CD4-positive, alpha-beta T cell treated with Interferon gamma for 1 hour (primary cell): ENCODE measurements at places on chromosomes 13 and 19.

DNA sequence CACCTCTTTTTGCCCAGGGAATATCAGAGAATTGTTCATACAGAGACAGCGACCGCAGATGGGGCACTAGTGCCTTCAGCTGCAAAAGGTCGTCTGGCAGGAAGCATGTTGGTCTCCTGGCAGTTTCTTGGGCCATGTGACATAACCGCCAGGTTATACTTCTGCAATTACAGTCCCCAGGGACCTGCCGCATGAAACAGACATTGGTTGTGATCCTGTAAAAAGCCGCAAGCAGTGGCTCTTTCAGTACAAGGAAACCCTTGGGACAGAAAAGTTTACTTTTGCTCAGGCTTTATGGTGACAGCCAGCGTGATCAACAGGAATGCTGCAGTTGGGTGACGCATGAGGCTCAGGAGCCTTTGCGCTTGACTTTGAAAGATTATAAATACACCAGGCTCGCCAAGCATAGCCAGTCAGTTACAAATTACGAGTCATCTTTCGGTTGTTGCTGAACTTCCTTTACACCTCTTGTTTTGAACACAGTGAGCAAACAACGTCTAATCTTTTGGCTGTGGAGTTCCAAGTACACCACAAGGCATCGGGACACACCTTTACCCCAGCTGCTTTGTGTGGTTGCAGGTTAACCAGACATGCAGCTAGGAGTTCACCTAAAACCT lies 50.5 kb upstream of the UBE2L5 start:
- peak; percentile 84 for DNase-seq

- no peak for DNase-seq
These were observed 65.0 kb downstream of the RASA3 start for GRCh38 chr13:114067381-114067885.

DNA sequence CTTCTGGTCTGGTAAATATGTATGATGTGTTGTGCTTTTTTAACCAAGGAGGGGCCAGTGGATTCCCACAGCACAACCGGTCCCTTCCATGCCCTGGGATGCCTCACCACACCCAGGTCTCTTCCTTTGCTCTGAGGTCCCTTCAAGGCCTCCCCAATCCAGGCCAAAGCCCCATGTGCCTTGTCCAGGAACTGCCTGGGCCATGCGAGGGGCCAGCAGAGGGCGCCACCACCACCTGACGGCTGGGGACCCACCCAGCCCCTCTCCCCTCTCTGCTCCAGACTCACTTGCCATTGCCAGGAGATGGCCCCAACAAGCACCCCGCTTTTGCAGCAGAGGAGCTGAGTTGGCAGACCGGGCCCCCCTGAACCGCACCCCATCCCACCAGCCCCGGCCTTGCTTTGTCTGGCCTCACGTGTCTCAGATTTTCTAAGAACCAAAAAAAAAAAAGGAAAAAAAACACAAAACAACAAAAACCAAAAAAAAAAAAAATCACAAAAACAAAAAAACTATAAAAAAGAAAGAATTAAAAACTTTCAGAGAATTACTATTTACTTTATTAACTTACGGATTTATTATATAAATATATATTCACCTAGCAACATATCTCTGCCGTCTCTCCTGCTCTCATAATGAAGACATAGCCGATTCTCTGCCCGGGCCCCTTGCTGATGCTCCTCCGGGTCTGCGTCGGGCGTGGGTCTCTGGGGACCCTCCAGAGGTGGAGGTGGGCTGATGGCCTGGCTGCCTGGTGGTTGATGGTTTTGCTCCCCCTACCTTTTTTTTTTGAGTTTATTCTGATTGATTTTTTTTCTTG lies 14.4 kb downstream of the CAPN12 start:
- DNase-seq, result peak; percentile 76

DNA sequence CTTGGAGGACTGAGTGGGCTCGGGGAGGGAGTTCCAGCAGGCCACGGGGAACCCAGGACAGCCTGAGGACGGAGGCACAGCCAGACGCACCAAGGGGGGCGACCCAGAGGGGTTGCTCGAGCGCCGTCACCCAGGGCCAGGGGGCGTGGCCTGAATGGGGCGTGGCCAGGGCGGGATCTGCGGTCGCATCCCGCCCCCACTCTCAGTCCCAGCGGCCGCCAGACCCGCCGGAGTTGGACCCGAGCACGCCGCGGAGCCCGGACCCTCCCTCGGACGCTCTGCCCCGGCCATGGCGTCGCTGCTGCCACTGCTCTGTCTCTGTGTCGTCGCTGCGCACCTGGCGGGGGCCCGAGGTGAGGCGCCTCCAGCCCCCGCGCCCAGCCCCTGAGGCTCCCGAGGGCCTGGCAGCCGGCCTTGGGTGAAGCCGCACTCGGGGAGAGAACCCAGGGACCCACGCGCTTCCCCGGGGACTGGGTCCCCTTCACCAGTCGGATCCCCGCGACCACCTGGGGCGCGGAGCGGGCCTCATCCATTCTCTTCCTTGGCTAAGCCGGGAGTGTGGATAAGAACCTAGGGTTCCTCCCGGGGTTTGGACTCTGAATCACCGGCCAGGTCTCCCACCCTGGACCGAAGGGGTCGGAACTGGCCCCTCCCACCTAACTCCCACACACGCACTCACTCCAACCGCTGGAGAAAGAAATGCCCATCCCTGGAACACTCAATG lies at the start of gene CILP2:
TSS of gene CILP2 (plus strand) at position 205 of the 724 bp plus-strand sequence. CDS start at position 290, 85 bp downstream.
- peak; percentile 11 for DNase-seq

DNA sequence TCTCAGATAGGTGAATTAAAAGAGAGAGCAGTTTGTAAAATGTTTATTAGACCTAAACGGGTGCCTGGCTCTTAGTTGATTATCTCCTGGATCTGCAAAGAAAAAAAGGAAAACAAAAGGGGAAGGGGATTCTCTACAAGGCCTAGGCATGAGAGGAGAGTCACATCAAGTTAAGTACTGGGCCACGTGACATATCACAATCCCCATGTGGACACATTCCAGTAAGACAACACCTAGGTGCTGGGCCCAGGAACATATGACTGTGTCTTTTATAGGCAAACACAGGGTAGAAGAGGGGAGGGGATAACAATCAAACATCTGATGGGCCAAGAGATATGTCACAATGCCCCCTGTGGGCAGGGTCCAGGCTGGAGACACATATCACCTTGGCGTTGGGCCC lies 4.2 kb upstream of the ZNF91 start:
- no peak for DNase-seq

- no peak for DNase-seq
These were observed 117.6 kb downstream of the MIPEP start for GRCh38 chr13:23771552-23771951.

GRCh38 chr13:35964863-35965180 lies 166.4 kb downstream of the DCLK1 start:
- DNase-seq, result no peak

DNA sequence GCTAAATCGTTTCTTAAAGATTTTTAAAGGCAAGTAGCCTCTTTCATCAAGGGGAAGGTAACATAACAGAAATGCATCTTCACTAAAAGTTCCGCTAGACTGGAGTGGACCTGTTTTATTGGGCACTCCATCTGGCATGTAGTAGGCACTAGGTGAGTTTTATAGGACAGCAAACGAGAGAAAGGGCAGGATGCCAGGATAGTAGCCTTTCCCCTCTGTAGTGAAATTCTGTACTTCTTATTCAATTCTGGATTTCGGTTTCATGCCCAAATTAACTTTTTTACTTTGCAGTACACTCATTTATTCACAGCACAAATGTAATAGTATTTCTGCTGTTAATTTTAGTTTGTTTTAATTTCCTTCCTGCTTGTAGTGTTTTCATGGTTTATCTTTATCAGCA lies 45.2 kb downstream of the GPR180 start:
- no peak for DNase-seq

DNA sequence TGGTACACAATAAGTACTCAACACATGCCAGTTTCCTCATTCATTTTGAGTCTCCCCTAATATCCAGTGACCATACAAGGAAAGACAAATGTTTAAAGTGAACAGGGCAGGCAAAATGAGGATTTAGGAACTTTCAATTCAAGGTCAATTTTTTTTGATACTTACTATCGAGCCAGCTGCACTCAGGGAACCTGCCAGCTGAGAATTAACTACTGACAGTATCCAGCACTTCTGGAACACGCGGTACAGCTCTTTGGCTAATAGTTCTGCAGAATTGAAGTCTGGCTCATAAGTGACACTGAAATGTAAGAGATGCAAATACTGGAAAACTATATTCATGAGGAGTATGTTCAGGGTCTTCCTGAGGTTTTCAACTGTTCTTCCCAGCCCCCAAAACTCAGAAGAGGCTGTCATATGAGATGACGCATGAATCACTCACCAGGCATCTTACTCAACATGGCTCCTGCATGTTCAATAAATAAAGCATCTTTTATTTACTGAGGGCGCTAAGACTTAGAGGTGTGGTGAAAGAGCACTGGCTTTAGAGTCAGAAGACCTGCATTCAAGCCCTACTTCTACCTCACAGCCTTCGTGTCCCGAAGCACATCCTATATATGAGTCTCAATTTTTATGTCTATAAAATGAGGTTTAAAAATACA lies 25.6 kb downstream of the RUBCNL start:
- DNase-seq, result no peak

GRCh38 chr19:18566953-18567352 lies 4.7 kb upstream of the UBA52 start:
- DNase-seq, result no peak

DNA sequence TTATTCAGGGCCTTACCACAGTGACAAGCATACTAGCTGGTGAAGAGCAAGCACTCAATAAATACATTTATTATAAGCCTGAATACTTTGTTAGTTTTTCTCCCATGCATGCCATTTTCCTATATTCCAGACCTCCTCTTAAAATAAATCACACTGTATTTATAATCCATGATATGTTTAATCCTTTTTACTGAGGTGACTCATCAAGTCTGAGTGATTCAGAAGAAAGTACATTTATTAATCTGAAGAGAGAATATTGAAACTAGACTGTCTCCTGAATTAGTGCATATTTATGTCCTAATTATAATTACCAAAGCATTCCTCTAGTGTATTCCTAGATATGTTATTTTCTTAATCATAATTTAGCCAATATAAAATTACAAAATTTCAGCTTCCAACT lies 323.3 kb downstream of the NALCN start:
- DNase-seq, result no peak

GRCh38 chr19:7926727-7927604 lies 1.0 kb upstream of the CTXN1 start:
- DNase-seq, result no peak

- no peak for DNase-seq
These were observed 27.0 kb upstream of the HNRNPA1L2 start for GRCh38 chr13:52615134-52615801.

- DNase-seq, result no peak
These were observed 18.4 kb upstream of the FEM1A start for GRCh38 chr19:4773047-4773640.

DNA sequence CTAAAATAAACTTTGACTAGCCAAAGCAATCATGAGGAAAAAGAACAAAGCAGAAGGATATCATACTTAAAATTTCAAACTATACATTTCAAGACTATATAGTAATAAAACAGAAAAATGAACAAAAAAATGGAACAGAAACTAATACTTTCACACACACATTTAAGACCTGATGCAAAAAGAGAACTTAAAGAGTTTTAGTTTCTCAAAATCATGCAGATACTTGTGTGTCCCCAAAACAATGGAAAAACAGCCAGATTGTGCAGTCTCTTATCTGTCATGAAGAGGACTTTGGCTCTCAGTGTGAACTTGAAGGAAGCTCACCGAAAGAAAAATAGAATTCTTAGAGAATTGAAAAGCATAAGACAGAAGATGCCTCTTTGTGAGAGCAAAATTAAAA lies 16.1 kb downstream of the ZNF506 start:
- DNase-seq, result no peak

DNA sequence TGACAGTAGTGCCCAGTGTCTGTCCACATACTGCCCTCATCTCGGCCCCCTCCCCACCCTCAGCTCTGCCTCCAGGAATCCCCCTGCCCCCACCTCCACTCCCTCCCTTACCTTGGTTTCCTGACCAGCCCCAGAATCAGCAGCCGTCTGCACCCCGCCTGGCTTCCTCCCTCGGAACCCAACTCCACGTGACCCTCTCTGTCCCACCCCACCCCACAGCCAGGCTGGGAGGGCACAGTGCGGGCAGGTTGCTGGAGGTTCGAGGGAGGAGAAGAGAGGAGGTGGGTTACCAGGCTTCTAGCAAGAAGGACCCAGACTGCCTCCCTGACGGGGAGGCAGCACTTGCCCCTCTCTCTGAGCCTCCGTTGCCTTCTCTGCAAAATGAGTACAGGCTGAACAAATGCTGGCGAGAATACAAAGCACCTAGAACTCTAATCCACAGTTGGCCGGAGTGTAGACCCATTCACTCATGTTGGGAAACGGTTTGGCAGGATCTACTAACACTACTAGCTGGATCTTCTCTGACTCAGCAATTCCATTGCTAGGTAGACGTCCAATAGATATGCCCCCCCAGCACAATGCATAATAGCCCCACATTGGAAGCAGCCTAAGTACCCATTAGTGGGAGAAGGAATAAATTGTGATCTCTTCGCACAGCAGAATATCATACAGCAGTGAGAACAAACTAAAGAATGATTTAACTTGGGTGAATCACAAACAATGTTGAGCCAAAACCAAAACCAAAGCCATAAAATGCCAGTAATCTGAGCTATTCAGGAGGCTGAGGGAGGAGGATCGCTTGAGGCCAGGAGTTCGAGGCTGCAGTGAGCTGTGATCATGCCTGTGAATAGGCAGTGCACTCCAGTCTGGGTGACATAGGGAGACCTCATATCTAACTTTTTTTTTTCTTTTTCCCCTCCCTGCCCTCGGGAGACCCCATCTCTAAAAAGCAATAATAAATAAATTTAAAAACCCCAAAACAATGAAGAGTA lies at the start of gene RASAL3:
TSS of gene RASAL3 (minus strand) at position 151 of the 992 bp plus-strand sequence. CDS start 186 bp downstream, outside the sequence.
- DNase-seq, result peak; percentile 61

DNA sequence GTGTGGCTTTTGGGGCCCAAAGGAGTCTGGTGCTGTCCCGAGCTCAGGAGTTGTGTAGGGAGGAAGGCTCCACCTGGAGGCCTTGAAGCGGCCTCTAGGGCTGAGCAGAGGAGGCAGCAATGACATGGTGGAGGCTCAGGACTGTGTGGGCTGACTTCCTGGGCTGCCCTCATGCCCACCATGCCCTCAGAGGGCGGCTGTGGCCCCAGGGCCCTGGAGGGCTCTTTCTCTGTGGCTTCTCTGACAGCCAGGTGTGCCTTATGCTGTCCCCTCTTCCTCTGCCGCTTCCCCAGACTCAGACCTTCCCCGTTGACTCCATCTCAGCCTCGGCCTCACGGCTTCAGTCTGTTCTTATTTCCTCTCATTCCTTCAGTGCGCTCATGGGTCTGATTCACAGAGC lies 35.5 kb upstream of the ANKRD10 start:
- DNase-seq, result no peak

- DNase-seq, result peak; percentile 49
These were observed 277.3 kb downstream of the FOXO1 start for GRCh38 chr13:40389081-40389641.

- DNase-seq, result peak; percentile 75
These were observed 22.5 kb downstream of the IQCN start for GRCh38 chr19:18251587-18252369.

- DNase-seq, result peak; percentile 8
These were observed 41.6 kb upstream of the ZNF730 start for GRCh38 chr19:23075031-23075733.

GRCh38 chr13:42348576-42348975 lies 76.6 kb downstream of the AKAP11 start:
- DNase-seq, result no peak

GRCh38 chr13:39016787-39017186 lies 21.1 kb downstream of the PROSER1 start:
- no peak for DNase-seq
